ENCODE measurements at places on chromosomes 3 and 15. TPM values are rescaled to one million over a fixed set of nuclear protein-coding genes. Genes with fewer than 3 reads are reported as not detected.
A peak's percentile ranks its signal among the peaks of the same experiment; 100 is the strongest.

DNA sequence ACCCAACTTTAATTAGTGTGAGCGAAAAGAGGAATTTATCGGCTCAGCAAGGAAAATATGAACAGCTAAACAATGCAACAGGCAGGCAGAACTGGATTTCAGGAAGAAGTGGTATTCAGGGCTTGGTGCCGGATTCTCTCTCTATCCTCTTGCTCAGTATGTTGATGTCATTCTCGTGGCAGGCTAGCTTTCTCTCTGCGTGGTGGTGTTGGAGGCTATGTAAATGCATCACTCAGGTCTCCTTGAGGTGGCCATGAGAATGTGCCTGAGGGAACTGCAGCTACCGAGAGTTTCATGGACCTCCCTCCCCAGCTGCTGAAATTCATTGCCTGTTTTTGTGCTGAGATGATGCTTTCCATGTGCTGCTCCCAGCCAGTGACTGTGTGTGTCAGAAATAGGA is 18.3 kb upstream of the SYN2 start:
- H3K4me3 ChIP-seq: no peak overlapping the region
- H3K4me1 ChIP-seq: no peaks in the 10 kb centered on the region
- H3K36me3 ChIP-seq: no peaks in the 10 kb centered on the region
- no peak overlapping the region for H3K27ac ChIP-seq

GOLGA8T gene
- not detected for total RNA-seq

- no peak overlapping the region for H3K27ac ChIP-seq
- no peak overlapping the region for H3K4me3 ChIP-seq
- H3K36me3 ChIP-seq: no peaks in the 10 kb centered on the region
- DNase-seq: no peak
Measured at GRCh38 chr3:150384296-150385212, 23.5 kb upstream of the TSC22D2 start.

DNA sequence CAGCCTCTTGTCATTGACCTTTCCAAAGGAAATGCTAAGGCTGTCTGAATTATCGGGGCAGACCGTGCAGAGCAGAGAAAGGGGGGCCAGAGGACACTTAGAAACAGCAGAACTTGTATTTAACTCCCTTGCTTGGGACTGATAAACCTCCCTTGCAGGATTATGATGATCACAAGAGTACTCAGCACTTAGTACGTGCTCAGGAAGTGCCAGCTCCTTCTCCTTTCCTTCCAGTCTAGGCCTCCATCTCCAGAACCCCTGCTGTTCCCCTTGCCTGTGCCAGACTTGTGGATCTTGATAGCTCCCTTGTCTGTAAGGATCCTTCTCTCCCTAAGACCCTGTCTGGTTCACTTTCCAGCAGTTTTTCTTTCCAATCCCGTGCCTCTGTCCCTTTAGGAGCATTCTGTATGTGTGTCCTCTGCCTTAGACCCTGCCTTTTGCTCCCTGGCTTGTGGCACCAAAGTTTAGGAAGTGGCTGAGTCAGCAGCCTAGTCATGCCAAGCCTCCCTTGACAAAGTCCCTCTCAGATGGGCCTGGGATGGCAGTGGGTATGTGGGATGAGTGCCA is 747 bp downstream of the SORD start:
- H3K4me1 ChIP-seq: peaks cover 11% of the 10 kb centered on the region
- H3K36me3 ChIP-seq: no peaks in the 10 kb centered on the region
- no peaks in the 10 kb centered on the region for H3K27me3 ChIP-seq
- DNase-seq: peak; percentile 60
- H3K4me3 ChIP-seq: peak overlapping the region; percentile 85

GRCh38 chr3:83948771-83949170 is 1010.0 kb upstream of the CADM2 start:
- no peak overlapping the region for H3K4me3 ChIP-seq
- no peaks in the 10 kb centered on the region for H3K27me3 ChIP-seq
- H3K27ac ChIP-seq: no peak overlapping the region
- DNase-seq: no peak
- H3K4me1 ChIP-seq: no peaks in the 10 kb centered on the region

- DNase-seq: no peak
- H3K36me3 ChIP-seq: no peaks in the 10 kb centered on the region
- no peaks in the 10 kb centered on the region for H3K27me3 ChIP-seq
- H3K27ac ChIP-seq: no peak overlapping the region
- H3K4me1 ChIP-seq: no peaks in the 10 kb centered on the region
Measured at GRCh38 chr3:22594990-22595389, 608.1 kb upstream of the UBE2E2 start.

DNA sequence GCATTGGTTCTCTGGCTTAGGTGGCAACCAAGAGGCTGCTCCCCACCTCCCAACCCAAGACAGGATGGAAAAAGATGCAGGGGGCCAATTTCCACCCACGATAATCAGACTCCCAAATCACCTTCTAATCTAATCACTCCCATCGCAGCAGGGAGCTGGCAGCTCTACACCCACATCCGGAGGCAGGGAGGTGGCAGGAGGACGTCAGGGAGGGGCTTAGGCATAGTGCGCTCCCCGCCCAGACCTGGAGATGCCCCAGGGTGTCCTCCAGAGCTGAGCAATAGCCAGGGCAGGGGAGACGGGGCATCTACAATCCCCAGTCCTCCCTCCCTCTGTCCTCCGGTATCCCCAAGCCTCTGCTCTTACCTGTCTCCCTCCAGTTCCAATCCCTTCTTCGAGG is 70.5 kb upstream of the SEC13 start:
- no peaks in the 10 kb centered on the region for H3K4me1 ChIP-seq
- no peaks in the 10 kb centered on the region for H3K36me3 ChIP-seq
- H3K27ac ChIP-seq: no peak overlapping the region
- H3K4me3 ChIP-seq: no peak overlapping the region
- no peak for DNase-seq

MAN2C1 gene
- total RNA-seq: 123 TPM

DNA sequence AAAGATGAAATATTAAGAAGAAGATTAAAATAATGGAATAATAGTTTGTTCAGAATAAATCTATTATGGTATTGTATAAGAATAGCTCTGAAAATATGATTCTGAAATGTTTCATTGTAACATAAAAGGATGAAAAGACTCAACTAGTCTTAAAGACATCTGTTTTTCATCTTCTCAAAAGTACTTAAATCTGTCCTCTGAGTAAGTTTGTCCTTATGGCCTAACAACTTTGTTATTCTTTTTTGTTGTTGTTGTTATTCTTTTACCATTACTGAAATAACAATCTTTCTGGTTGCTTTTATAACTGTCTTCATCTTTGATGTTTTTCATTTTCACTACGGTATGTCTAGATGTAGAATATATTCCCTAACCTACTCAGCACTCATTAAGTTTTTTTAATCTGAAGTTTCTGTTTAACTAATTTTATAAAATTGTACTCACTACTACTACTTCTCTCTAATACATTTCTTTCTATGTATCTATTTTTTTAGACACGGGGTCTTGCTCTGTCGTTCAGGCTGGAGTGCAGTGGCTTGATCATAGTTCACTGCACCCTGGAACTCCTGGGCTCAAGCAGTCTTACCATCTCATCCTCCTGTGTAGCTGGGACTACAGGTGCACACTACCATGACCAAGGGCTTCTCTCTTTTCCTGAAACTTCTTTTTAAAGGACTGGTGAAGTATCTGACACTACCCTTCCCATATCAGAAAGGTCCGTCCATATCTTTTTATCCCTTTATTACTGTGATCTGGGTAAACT is 240.7 kb downstream of the PCCB start:
- H3K27me3 ChIP-seq: no peaks in the 10 kb centered on the region
- H3K4me3 ChIP-seq: no peak overlapping the region
- H3K27ac ChIP-seq: no peak overlapping the region
- H3K4me1 ChIP-seq: no peaks in the 10 kb centered on the region
